ENCODE measurements at places on chromosomes 1 and 21. TPM values are rescaled to one million over a fixed set of nuclear protein-coding genes. Genes with fewer than 3 reads are reported as not detected.

Gene GBP6
- under 0.01 TPM for total RNA-seq

Gene RNU1-2
- 3,997 TPM for total RNA-seq

Gene EPHA10
- under 0.01 TPM for total RNA-seq

Gene IL22RA1
- total RNA-seq = not detected

Gene C1orf56
- total RNA-seq = 3.5 TPM

Gene HMGCS2
- not detected for total RNA-seq

Gene KIF14
- total RNA-seq = 4.0 TPM

Gene ACOT11
- 0.77 TPM for total RNA-seq

Gene ZNF697
- 22.3 TPM for total RNA-seq

Gene IFNLR1
- total RNA-seq = under 0.01 TPM

Gene CELA3B
- total RNA-seq = not detected

Gene PSMG1
- total RNA-seq = 53.4 TPM

Gene LRRC38
- total RNA-seq = not detected

Gene E2F2
- total RNA-seq = 0.17 TPM

Gene INSRR
- not detected for total RNA-seq
